ENCODE measurements at places on chromosomes 7 and 10.
A peak's percentile ranks its signal among the peaks of the same experiment; 100 is the strongest.

DNA sequence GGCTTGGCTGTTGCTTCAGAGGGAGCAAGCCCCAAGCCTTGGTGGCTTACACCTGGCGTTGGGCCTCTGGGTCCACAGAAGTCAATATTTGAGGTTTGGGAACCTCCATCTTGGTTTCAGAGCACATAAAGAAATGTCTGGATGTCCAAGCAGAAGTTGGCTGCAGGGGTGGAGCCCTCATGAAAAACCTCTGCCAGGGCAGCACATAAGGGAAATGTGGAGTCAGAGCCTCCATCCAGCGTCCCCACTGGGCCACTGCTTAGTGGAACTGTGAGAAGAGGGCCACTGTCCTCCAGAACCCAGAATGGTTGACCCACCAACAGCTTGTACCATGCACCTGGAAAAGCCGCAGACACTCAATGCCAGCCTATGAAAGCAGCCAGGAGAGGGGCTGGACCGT is 573.5 kb upstream of the ZWINT start:
- no peak overlapping the region for H3K4me3 ChIP-seq
- no peak for DNase-seq
- H3K27ac ChIP-seq, result no peak overlapping the region
- no peaks in the 10 kb centered on the region for H3K27me3 ChIP-seq

GRCh38 chr7:4809091-4809591 is 33.7 kb downstream of the AP5Z1 start:
- no peaks in the 10 kb centered on the region for H3K27me3 ChIP-seq
- no peak overlapping the region for H3K27ac ChIP-seq
- H3K36me3 ChIP-seq, result no peaks in the 10 kb centered on the region
- no peaks in the 10 kb centered on the region for H3K4me1 ChIP-seq
- DNase-seq, result no peak

DNA sequence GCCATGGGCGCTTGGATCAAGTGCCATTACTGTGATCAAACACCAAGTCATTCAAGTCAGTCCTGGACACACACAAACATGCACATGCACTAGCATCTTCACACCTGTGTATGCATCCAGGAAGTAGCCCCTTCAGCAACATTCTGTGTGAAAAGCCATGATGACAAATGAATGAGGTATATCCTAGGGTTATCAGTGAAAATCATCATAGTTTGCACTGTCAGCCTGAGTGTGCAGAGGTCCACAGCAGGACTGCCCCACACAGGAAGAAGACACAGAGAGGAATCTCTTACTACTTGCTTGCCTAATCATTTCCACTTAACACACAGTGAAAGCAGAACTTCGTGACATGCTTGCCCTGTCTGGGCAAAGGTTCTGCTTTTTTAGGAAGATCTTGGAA is 184.0 kb upstream of the ADO start:
- no peak overlapping the region for H3K4me3 ChIP-seq
- no peaks in the 10 kb centered on the region for H3K4me1 ChIP-seq
- no peaks in the 10 kb centered on the region for H3K36me3 ChIP-seq
- no peaks in the 10 kb centered on the region for H3K27me3 ChIP-seq

DNA sequence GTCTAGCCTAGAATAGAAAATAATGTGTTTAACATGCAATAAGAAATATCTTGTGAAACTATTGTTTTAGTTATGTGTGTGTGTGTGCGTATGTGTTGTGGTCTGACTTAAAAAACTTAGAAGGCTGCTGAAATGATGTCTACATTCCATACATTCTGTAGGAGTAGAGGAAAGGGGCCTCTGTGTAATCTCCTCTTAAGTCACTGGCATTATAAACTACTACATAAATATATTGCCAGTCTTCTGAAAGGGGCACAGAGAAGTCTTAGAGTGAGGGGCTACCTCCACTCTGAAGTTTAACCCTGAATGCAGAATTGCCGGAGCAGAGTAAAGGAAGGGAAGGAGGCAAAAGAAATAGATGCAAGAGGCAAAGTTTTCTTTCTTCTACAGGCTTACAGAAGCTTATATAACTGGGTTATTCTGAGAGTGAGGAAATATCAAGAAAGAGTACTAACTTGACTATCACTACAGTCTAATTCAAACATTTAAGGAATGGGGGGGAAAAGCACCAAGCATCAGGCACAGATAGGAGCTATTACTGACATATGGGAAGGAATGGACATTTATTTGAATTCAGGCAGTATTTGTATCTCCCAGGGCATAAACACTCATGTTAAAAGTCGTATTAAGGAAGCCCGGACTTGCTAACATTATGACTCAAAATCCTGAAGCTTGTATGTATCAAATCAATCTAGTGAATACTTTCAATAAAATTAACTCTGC is 75.7 kb downstream of the DNAJC1 start:
- no peaks in the 10 kb centered on the region for H3K27me3 ChIP-seq
- H3K36me3 ChIP-seq, result no peaks in the 10 kb centered on the region

GRCh38 chr7:123748171-123748733 is 551 bp downstream of the WASL start:
- peak overlapping the region; percentile 96 for H3K27ac ChIP-seq
- DNase-seq, result peak; percentile 79
- no peaks in the 10 kb centered on the region for H3K27me3 ChIP-seq

DNA sequence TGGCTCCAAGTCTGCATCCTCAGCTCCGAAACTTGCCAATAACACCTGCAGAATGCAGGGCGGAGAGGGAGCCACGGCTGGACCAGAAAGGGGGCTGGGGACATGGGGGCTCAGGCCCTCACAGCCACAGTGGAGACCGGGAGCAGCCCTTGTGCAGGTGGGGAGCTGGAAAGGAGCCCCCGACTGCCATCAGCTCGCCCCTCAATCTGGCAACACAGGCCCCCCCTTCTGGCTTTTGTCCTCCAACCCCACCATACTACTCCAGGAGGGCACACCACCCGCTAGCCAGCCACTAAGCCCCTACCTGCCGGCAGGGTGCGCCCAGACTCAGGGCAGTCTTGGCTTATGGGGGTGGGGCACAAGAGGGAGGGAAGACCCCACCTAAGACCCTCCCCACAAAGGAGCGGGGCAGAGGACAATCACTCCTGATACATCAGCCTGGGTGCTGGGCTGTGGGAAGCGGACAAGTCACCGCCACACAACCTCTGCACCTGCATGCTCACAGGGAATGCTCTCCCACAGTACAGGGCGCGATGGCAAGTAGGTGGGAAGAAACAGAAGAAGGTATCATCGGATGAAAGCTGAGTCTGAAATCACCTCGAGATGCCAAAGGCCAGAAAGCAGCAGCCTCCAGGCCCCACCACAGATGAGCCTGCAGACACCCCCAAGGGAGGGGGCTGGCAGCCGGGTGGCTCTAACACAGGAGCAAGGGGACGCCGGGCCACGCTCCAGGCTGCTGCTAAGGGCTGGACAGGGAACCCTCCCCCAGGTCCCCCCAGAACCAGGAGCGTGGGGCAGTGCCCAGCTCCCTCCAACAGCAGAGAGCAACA is 265.3 kb downstream of the ELFN1 start:
- no peaks in the 10 kb centered on the region for H3K36me3 ChIP-seq
- no peaks in the 10 kb centered on the region for H3K4me1 ChIP-seq
- no peak overlapping the region for H3K27ac ChIP-seq
- no peak for DNase-seq
- no peak overlapping the region for H3K4me3 ChIP-seq

DNA sequence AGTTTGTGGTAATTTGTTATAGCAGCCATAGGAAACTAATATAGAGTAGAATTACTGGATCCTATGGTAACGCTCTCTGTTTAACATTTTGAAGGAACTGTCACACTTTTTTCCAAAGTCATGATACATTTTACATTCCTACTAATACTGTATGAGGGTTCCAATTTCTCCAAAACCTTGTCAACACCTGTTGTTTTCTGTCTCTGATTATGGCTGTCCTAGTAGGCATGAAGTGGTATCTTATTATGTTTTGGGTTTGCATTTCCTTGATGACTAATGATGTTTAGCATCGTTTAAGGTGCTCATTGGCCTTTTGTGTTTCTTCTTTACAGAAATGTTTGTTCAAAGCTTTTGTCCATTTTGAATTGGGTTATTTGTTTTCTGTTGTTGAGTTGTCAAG is 69.6 kb downstream of the VPS50 start:
- H3K36me3 ChIP-seq, result no peaks in the 10 kb centered on the region
- H3K4me1 ChIP-seq, result no peaks in the 10 kb centered on the region
- H3K27ac ChIP-seq, result no peak overlapping the region
- no peaks in the 10 kb centered on the region for H3K27me3 ChIP-seq

GRCh38 chr7:23713285-23714149 is 3.5 kb downstream of the STK31 start:
- no peak for DNase-seq
- H3K4me1 ChIP-seq, result no peaks in the 10 kb centered on the region
- no peak overlapping the region for H3K4me3 ChIP-seq
- H3K27me3 ChIP-seq, result no peaks in the 10 kb centered on the region
- H3K27ac ChIP-seq, result no peak overlapping the region

DNA sequence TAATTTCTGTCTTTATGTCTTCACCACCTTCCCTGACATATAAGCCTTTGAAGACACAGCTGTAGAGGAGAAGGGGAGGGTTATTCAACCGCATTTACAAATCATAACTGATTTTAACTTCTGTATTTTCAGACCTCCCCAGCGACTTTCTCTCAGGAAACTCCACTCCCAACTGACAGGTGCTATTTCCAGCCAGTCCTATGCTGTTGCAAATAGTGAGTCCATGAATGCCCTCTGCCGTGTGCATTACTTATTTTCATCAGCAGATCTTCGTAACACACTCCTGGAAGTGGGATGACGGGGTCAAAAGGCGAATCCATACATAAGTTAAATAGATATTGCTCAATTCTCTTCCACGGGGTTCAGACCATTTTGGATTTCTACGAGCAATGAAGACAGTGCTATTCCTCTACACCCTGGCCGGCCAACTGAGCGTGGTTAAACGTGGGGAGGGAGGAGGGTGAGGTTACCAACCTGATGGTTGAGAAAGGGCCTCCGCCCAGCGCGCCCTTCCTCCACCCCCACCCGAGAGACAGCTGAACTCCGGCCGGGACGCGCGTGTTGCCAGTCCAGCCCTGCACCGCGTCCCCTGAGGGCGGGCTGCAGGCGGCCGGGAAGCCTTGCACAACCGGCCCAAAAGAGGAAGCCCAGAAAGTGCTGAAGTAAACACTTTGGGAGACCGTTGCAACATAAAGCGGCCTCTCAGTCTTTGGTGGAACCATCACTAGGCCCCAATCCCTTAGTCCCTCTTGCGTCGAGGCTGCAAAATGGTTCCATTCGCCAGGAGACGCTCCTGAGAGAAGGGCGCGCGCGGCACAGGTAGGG is at the start of gene APBB1IP:
APBB1IP (plus strand) TSS at position 705 of the 825 bp plus-strand sequence. CDS start 53,986 bp downstream, outside the sequence.
- H3K4me3 ChIP-seq, result peak within 1 kb of the TSS; percentile 66
- no peaks in the 10 kb centered on the region for H3K27me3 ChIP-seq
- no peaks in the 10 kb centered on the region for H3K4me1 ChIP-seq
- DNase-seq, result peak; percentile 81

DNA sequence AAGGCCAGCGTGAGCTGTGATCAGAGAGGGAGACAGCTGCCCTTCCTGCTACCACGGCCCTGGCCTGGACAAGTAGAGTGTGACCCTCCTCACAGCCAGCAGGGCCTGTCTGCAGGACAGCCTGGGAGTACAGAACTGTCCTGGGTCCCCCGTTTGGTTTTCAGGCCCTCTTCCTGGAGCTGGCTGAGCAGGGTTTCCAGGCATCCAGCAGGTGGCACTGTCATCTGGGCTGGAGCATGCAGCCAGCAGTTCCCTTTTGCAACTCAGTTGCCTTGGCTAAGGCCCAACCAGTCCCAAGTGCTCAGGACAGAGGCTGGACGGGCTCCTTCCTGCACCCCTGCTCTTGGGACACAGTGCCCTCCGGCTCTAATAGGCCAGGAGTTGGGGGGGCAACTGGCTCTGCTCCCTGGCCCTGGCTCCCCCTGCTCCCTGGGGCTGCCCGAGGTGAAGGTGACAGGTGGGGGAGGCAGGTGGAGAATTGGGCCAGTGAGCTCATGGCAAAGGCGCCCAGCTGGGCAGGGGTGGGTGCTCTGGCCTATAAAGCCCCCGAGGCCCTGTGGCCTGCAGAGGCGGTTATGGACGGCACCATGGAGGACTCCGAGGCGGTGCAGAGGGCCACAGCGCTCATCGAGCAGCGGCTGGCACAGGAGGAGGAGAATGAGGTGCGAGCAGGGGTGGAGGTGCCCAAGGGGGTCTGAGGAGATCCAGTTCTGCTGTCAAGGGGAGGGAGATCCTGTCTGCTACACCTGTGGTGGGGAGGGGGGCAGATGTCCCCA is at the start of gene ANKRD2:
ANKRD2 (plus strand) TSS at position 566 of the 776 bp plus-strand sequence; CDS start at position 576, 10 bp downstream.
- DNase-seq, result peak; percentile 79
- no peak within 1 kb of the TSS for H3K4me3 ChIP-seq
- H3K27me3 ChIP-seq, result no peaks in the 10 kb centered on the region
- H3K36me3 ChIP-seq, result no peaks in the 10 kb centered on the region
- H3K27ac ChIP-seq, result no peak within 1 kb of the TSS

DNA sequence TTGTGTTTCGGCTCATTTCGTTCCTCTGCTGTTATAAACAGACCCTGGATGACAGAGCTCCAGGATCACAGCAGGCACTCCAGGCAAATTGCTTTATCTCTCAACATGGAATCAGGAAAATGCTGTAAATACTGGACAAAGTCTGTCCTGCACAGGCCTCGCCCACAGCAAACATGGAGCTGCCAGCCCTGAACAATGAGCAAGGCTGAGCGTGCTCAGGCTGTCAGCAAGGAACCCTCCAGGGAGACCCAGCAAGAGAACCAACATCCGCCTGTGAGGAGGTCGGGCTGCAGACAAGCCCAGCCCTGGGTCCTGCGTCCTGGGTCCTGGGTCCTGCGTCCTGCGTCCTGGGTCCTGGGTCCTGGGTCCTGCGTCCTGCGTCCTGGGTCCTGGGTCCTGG is 180.8 kb downstream of the PTPRN2 start:
- H3K27me3 ChIP-seq, result no peaks in the 10 kb centered on the region
- no peaks in the 10 kb centered on the region for H3K36me3 ChIP-seq
- H3K4me3 ChIP-seq, result no peak overlapping the region
- no peak overlapping the region for H3K27ac ChIP-seq
- DNase-seq, result peak; percentile 60

GRCh38 chr10:6985644-6986043 is 405.6 kb upstream of the PRKCQ start:
- DNase-seq, result no peak
- H3K36me3 ChIP-seq, result no peaks in the 10 kb centered on the region
- H3K4me3 ChIP-seq, result no peak overlapping the region

DNA sequence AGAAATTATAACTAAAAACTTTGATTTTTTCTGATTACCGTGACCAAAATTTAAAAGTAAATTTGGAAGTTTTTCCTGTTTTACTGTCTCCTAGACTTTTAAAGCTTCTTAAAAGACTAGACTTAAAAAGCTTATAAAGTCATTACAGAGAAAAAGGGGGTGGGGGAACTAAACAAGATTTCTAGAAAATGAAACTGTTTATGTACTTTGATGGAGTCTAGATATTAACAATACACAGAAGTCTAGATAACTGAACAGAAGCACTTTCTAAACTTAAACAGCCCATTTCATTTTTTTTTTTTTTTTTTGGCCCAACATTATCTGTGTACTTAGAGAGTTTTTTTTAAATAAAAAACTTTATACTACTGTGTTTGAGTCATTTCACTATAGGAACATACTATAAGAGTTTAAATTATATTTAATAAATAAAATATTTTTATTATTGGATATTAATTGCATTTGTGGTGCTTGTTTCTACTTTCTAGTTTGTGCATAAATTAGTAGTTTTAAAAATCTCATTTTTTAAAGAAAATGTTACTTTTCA is 98.5 kb downstream of the PHTF2 start:
- no peaks in the 10 kb centered on the region for H3K27me3 ChIP-seq
- no peak overlapping the region for H3K27ac ChIP-seq
- H3K4me3 ChIP-seq, result no peak overlapping the region
- H3K36me3 ChIP-seq, result no peaks in the 10 kb centered on the region
- no peak for DNase-seq
- no peaks in the 10 kb centered on the region for H3K4me1 ChIP-seq

All from Peyer's patch (tissue), 4 donors.